ENCODE measurements at places on chromosomes 3 and 15.

DNA sequence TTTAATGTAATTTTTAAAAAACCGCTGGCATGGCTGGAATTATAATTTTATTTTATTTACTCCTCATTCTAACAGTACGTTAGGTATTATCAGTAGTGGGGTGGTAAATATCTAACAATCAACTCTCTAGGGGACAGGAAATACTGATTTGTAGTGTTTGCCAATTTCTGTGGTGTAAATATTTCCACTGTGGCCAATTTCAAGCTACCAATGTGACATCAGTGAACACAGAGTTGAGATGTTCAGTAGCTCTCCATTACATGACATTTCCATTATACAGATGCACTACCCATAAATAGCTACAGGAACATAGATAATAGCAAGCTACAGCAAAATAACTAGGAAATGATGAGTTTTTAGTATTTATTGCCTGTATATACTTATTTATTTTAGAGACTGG is 10.0 kb upstream of the ARL8B start:
- no peak for DNase-seq

GRCh38 chr15:60272623-60273022 is 125.2 kb downstream of the ANXA2 start:
- DNase-seq: no peak

- no peak for DNase-seq
These were observed 38.0 kb upstream of the XCR1 start for GRCh38 chr3:46065294-46065705.

- no peak for DNase-seq
These were observed 402.4 kb downstream of the SHQ1 start for GRCh38 chr3:72445827-72446217.

DNA sequence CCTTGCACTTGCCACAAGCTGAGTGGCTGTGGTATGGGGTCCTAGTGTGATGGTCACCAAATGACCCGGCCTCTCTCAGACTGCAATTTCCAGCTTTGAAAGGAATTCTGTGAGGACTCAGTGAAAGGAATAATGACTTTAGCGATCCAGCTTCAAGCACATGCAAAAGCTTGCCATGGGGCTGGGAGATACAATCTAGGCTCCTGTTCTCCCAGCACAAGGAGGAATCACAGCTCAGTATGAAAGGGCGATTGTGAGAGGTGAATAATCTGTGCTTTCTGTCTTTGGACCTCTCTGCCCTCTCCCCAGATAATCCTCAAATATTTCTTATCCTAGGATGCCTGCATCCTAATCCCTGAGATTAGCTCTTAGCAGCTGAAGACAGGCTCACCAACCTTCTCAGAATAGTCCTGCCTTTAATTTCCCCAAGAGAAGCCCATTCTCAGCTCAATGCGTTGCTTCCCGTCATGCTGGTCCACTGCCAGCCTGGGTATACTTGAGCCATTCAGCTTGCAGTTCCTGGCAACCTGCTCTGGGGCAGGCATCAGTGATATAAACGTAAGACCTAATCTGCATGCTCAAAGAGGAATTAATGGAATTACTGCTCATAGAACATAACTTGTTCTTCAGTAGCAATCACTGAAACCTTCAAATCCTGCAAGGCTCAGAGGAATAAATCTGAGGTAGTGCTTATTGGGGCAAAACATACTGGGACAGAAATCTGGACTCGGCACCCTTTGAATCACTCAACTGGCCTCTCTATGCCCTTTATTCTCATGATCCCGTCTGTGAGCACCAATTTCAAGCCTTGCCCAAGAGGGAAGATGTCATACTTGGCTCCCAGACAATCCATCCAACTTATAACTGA is 15.1 kb downstream of the TLNRD1 start:
- no peak for DNase-seq

DNA sequence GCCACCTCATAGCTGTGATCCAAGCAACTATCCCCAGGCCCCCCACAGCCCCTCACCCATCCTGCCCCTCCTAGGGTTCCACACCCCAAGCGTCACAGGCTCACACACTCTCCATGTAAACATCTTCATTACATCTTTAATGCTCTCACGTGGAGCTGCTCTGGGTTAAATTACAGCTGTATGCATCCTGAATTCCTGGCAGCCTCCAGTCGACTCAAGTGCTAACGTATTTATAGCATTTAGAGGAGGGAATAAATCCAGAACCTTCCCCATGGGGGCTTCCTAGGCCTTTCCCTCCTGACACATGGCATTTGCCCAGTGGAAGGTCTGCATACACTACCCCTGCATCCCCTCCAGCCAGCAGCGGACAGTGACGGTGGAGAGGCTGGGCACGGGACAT is 9.6 kb downstream of the C3orf18 start:
- no peak for DNase-seq

GRCh38 chr3:114635878-114636277 is 342.1 kb downstream of the TIGIT start:
- DNase-seq: no peak

DNA sequence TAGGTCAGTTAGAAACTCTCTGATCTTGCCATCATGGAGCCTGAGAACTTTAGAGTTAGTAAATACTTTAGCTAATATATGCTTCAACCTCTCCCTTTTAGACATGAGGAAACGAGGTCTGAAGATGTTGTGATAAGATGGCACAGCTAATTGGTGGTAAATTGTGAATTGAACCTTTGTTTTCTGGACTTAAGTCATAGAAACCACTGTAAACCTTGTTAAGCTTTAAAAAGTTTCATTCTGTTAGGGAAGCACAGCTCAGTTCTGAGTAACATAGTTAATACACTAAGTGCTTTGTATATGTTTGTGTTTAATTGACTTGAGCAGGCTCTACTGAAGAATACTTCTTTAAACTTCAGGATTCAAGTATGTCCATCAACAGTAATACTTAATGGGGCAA is 108.6 kb downstream of the AKAP13 start:
- no peak for DNase-seq

GRCh38 chr3:15297608-15298350 is 34.6 kb downstream of the SH3BP5 start:
- no peak for DNase-seq

DNA sequence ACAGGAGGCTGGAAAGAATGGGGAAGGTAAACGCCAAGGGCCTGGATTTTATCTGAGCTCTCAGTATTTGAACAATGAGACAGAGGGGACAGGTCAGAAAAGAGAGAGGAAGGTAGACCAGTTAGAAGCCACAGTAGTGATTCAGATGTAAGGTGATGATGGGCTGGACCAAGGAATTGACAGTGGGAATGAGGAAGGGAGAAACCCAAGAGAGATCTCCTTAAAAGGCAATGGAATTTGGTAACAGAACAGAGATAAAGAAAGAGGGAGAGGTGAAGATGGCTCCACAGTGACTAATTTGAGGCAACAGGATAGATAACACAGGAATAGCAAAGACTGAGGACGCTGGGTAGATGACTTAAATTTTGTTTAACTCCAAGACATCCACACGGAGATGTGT is 11.4 kb upstream of the HEG1 start:
- DNase-seq: no peak

GRCh38 chr15:69760258-69760845 is 307.7 kb downstream of the RPLP1 start:
- DNase-seq: no peak

DNA sequence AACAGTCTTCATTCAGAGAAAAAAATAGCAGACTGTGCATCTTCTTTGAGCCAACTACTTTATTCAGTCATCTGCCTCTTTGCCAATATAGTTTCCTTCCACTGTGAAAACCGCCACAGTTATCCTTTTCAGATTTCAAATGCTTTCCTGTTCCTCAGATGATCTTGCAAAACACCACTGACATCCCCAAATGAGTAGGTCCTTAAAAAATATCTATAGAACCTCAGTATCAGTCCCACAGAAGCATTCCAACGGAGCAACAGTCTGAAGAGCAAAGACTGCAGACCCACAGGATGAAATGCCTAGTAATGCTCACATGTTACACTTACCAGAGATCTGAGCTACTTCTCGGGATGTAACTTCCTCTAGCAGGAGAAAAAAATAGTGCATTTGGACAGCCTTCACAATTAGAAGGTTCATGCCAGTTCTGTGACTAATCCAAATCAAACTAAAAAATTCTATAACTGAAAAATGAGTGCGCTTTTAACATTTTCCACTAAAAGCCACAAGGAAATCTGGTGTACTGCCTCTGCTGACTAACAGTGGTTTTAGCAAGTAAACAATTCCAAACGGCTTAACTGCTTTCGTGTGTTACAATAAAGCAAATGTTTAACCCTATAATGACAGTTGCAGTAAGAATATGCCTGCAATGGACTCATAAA is at the start of gene ANKRD28:
Gene ANKRD28 (minus strand): TSS at position 338 of the 662 bp plus-strand sequence. CDS start 1,458 bp downstream, outside the sequence.
- peak; percentile 90 for DNase-seq

DNA sequence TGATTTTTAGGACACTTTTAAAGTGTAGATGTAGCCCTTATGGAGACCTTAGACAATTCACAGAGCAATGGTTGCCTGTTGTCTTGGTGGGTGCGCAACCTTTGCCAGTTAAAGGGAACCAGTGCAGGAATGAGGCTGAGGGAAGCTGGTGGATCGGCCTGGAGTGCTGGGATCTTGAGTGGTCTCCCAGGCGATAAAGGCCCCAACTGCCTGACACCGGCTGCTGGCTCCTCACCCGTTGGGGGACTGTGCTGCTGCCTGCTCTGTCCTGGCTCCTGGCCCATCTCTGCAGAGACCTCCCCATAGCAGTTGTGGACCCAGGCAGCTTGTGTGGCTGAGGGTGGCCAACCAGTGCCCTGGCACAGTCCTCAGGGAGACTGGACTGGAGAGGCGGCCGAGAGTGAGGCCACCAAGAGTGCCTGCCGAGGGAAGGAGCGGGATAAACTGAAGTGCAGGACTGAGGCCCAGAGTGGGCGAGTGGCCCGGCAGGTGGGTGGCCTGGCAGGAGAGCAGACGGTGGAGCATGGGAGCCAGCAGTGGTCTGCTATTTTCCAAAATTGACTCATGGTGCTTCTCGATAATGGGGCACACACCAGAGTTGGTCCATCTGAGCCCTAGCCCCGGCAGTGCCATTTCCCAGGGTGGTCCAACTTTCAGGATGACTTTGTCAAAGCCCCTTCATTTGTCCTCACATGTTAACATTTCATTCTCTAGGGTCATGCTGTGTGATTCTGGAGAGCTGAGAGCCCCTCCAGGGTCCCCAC is 2.1 kb downstream of the ALDH1A3 start:
- no peak for DNase-seq

- DNase-seq: no peak
These were observed 281.9 kb downstream of the RAP2B start for GRCh38 chr3:153443961-153444360.

DNA sequence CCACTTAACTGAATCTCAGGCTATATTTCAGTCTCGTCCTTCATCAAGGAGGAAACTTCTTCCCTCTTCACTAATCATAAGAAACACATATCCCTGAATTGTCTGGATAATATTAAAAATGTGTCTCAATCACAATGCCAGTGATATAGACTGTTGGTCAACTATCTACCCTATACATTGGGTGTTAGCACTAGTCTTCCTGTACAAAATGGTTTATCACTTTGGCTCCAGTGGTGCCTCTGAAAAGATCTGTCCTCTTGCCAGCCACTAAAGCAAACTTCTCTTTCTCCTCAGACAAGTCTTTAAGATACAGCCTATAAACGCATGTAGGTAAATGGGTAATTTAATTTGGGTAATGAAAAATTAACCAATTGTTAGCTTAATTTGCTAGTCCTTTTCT is 156.6 kb downstream of the MECOM start:
- DNase-seq: no peak
